ENCODE measurements at places on chromosomes 7 and 10.

DNA sequence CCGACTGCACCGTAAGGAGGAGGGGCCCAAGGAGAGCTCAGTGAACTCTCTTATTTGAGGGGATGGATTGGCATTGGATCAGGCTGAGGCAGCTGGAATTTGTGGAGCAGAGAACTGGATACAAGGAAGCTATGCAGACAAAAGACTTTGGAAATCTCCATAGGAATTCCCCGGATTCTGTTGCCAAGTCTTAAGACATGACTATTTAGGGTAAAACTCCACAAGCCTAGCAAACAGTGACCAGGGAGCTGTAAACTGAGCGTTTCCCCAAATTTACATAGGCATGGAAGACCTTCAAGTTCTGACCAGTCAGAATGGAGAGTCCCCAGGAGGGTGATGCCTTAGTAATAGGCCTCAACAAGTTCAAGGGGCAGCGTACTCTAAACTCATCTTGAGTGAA lies 82.5 kb upstream of the PCBD1 start:
- DNase-seq = no peak

DNA sequence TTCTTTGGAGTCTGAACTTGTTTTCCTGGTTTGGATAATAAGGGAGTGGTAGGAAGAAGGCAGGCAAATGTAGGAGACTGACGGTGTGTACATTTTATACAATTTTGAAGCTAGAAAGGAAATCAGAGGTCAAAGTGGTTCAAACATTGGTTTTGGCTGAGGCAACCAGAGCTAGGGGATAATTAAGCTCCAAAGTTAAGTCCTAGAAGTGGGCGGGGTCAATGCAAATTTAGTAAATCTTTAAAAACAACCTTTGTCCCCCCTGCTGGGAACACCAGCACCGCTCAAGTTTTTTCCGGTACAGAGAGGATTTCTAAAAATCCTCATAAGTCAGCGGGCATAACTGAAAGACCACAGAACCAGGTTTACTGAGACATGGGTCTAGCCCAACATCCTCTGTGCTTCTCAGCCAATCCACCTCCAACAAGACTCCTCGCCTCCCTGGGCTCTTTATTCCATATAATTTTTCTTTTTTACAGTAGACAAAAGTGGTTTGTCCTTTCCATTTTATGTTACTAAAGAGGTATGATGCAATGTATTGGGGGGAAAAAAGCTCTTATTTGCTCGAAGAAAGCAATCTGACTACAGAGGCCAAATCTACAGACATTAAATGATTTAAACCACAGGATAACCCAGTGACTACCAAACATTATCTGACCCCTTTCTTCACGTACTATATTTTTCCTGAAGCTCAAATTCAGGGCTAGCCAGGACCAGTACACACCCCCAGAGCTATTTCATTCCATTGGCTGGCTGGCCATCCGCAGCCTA lies 1.6 kb downstream of the GLUD1 start:
- no peak for DNase-seq

GRCh38 chr7:40996233-40996677 lies 706.6 kb downstream of the INHBA start:
- no peak for DNase-seq

- DNase-seq = no peak
Observed at GRCh38 chr7:11835260-11835659, 3.3 kb upstream of the THSD7A start.

- no peak for DNase-seq
Observed at GRCh38 chr7:52917982-52918578, 117.4 kb upstream of the POM121L12 start.

- DNase-seq = no peak
Observed at GRCh38 chr10:110436554-110437350, 61.0 kb upstream of the DUSP5 start.

DNA sequence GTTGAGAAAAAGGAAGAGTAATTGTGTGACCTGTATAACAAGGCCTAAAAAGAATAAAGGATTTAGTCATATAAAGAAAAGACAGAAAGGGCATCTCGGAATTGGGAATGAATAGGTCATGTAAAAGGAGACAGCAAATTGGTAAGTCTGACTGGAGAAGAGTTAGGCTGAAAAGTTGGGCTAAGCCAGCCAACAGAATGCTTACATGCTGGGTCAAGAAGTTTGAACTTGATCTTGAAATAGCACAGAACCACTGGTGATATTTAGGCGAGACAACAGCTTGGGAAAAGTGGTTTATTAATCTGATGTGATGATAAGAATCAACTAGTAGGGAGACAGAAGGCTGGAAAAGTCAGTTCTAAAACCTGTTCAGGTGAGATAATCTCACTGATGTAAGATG lies 4.8 kb downstream of the IDE start:
- DNase-seq = no peak

DNA sequence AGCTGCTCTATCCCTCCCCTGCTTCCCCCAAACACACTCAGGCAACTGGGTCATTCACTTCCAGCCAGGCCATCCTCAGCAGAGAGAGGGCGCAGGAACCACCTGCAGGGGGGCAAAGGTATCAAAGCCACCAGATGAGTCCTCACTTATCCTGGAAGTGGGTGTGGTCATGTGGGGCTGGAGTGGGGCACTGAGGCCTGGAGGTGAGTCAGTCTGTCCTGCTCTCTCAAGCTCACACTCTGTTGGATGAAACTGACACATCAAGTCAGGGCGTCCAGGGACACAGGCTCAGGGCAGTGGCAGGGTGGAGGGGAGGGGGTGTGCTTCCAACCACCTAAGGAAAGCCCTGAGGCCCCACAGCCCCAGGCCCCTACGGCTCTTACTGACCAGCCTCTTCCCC lies 8.0 kb upstream of the ELFN1 start:
- DNase-seq = no peak

DNA sequence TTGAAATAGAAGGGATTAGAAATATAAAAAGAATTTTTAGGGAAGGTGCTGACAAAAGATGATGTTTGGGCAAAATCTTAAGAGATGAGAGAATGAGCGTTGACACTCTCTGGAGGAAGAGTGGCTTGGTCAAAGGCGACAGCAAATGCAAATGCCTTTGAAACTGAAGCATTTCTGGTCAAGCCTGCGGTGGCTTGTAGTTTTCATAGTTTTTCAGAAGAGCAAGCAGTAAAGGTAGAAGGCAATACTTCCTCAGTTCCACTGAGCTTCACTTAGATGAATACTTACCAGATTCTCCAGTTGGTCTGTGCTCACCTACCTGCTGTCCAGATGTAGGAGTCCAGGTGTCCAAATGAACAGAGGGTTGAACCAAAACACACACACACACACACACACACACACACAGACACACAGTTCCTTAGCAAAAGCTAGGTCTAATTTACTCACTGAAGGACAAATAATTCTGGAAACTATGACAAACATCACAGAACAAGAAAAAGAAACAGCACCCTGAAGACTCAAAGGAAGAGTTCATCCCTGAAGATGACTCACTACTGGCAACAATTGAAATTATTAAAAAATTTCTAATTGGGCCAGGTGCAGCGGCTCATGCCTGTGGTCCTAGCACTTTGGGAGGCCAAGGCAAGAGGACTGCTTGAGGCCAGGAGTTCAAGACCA lies 12.1 kb upstream of the STK17A start:
- no peak for DNase-seq

DNA sequence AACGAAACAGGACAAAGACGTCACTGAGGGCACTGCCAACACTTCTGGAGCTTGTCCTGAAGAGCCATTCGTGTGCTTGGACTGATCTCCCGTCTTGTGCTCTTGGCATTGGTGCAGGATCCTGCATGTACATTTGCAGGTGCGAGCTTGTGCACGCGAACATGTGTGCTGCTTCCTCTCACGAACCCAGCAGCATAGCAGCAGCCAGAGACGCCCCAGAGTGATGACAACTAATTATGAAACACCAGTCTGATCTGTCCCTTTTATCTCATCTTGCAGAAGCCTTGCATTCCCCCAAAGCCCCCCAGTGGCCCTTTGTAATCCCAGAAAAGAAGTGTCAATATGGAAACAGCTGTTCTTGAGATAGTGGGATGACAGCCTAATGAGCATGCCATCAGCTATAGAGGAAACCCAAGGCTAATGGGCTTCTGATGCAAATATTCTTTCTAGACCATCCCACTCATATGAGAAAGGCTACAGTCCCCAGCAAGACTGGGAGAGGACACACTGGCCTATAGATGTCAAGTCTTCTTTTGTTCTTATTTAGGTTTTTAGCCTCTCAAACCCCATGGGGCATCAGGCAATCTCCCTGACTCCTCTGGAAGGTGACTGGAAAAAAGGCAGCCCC lies 310.6 kb downstream of the FRMD4A start:
- no peak for DNase-seq

DNA sequence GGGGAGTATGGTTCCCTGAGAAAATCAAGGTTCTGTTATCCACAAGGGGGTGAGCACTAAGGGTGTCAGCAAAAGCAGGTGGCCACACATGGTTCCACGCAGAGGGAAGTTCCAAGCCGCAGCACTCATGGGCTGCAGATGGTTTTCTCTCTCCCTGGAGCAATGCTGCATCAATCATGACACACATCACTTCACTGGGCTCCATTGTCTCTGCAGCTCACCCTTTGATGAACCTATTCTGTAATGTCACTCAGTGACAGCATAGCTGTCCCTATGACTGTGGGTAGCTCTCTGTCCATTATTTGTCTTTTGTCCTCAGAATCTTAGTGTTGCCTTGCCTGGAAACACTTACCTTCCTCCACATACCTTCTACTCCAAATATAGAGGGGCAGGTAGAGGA lies 34.8 kb downstream of the LRRC18 start:
- DNase-seq = no peak

DNA sequence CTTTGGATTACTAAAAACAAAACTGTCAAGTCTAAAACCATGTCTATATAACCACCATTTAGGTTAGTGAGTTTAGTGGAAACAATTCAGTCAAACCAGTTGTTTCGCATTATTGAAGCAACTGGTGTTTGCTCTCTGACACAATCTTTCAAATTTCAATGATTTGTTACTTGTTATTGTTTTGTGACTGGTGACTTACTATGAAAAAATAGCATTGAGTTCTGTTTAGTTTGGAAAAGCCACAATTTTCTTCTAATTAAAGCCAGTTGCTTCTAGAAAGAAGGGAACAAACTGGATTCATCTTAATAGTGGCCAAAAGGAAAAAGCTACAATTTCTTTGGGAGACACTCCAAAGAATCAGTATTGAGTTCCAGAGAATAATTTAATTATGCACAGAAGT lies 30.4 kb downstream of the LAMB4 start:
- DNase-seq = no peak

DNA sequence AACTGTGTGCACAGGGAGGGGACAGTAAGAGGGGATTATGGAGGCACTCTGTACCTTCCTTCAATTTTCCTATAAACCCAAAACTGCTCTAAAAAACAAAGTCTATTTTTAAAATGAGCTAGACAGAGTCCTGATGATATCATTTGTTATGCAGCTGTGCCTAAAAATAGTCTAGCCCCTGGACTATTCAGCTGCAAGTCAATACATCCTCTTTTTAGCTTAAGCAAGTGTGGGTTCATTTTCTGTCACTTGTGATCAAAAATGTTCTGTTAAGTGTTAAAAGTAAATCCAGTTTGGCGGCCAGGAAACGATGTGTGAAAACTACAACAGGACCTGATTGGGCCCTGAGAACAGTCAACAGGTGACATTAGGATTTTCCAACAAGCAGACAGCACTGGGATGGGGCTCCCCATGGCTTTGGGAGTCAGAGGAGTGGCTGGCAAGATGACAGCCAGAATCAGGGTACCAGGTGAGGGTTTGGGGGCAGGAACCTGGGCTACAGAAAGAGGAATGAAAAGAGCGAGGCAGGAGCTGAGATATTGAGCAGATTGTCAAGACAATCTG lies 33.9 kb downstream of the FAM107B start:
- DNase-seq = no peak

GRCh38 chr10:112535531-112535951 lies 88.5 kb downstream of the VTI1A start:
- DNase-seq = no peak

- no peak for DNase-seq
Observed at GRCh38 chr7:115357703-115357999, 435.8 kb downstream of the MDFIC start.

- DNase-seq = no peak
Observed at GRCh38 chr7:130349911-130350782, 5.5 kb downstream of the CPA5 start.

DNA sequence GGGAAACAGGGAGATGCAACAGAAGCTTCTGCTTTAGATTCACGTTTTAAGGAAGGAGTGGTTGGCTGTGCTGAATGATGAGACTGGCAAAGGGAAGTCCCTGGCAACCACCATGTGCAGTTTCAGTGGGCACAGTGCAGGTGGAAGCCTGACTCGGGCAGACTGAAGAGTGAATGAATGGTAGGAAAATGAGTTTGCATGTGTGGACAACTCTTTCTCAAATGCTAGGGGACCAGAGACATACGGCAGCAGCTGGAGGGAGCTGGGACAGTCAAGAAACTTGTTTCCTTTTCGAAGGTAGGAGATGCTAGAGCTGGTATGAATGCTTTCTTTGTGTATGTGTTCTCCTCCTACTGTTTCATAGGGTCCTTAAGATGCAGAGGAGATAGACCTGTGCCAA lies 29.0 kb downstream of the PODXL start:
- DNase-seq = no peak

DNA sequence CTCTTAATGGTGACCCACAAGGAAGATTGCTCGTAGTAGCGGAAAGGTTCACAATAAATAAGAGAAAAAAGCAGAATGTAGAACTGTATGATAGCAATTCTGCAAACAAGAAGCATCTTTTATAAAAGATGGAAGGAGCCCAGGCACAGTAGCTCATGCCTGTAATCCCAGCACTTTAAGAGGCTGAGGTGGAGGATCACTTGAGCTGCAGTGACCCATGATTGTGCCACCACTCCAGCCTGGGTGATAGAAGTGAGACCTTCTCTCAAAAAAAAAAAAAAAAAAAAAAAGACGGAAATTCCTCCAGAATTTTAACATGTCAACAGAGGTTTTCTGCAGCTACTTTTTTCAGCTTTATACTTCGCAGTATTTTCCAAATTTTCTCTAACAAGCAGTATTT lies 13.2 kb downstream of the GATAD1 start:
- no peak for DNase-seq

DNA sequence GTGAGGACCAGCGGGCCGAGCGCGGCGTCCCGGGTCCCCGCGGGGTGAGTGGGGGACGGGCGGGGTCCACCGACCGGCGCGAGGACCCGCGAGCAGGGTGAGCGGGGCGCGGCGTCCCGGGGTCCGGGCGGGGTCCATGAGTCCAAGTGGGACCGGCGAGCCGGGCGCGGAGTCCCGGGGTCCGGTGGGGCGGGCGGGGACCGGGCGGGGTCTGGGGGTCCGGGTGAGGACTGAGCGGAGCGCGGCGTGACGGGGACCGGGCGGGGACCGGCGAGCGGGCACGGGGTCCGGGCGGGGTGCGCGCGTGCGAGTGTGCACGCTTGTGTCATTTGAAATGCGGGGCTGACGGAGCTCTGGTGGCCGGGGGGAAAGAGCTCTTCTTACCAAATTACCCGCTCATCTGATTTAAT lies 765 bp downstream of the CELF2 start:
- no peak for DNase-seq
